Epithelial cell of proximal tubule (primary cell): ENCODE measurements at places on chromosomes 12 and 14. TPM values are rescaled to one million over a fixed set of nuclear protein-coding genes. Genes with fewer than 3 reads are reported as not detected.

The RIN3 gene
- 4.0 and 7.4 TPM in 2 replicates for total RNA-seq

The GPR137C gene
- total RNA-seq, result 1.1 and 1.7 TPM in 2 replicates

The PARP2 gene
- total RNA-seq, result 23.1 and 26.1 TPM in 2 replicates

The CHPT1 gene
- total RNA-seq, result 17.6 and 40.1 TPM in 2 replicates

The MYBPC1 gene
- total RNA-seq, result not detected in 2 replicates

The RNASE11 gene
- not detected in 2 replicates for total RNA-seq

The HOXC11 gene
- 0.51 and 1.0 TPM in 2 replicates for total RNA-seq

The DPF3 gene
- 0.86 and 0.94 TPM in 2 replicates for total RNA-seq

The NEK9 gene
- 10.9 and 17.3 TPM in 2 replicates for total RNA-seq

The RASSF3 gene
- 14.9 and 15.4 TPM in 2 replicates for total RNA-seq

The PPP1R36 gene
- 0.12 and 1.8 TPM in 2 replicates for total RNA-seq

The FANCM gene
- total RNA-seq, result 3.9 and 11.7 TPM in 2 replicates

The PTGER2 gene
- total RNA-seq, result 2.2 TPM in 2 replicates

The GPR84 gene
- not detected in 2 replicates for total RNA-seq

The RAD9B gene
- total RNA-seq, result 0.22 TPM in 1 of 2 replicates, not detected in the other

The FAM222A gene
- 0.52 and 2.7 TPM in 2 replicates for total RNA-seq

The PA2G4 gene
- 230 and 332 TPM in 2 replicates for total RNA-seq

The FOXN4 gene
- not detected in 2 replicates for total RNA-seq

The IRAK4 gene
- 9.7 and 11.3 TPM in 2 replicates for total RNA-seq

The KLRC3 gene
- total RNA-seq, result not detected in 2 replicates

The PLEKHD1 gene
- total RNA-seq, result under 0.01 and 0.07 TPM in 2 replicates

The TAS2R19 gene
- total RNA-seq, result not detected in 2 replicates

The SYNE3 gene
- total RNA-seq, result 0.07 TPM in 1 of 2 replicates, not detected in the other

The SPIC gene
- not detected in 2 replicates for total RNA-seq

The ITGB7 gene
- total RNA-seq, result 0.46 and 3.3 TPM in 2 replicates

The MMP14 gene
- total RNA-seq, result 224 and 227 TPM in 2 replicates

The POLR3B gene
- total RNA-seq, result 8.6 and 9.5 TPM in 2 replicates

The FOXM1 gene
- 36.8 and 67.8 TPM in 2 replicates for total RNA-seq

The NTF3 gene
- total RNA-seq, result 1.9 and 2.1 TPM in 2 replicates

The FGF23 gene
- not detected in 2 replicates for total RNA-seq

The SERPINA12 gene
- not detected in 2 replicates for total RNA-seq

The GNPNAT1 gene
- 35.6 and 40.9 TPM in 2 replicates for total RNA-seq

The MDGA2 gene
- total RNA-seq, result 0.07 and 0.23 TPM in 2 replicates

The SLC15A5 gene
- total RNA-seq, result not detected in 2 replicates

The OSBPL8 gene
- total RNA-seq, result 38.8 and 46.5 TPM in 2 replicates

The TAS2R31 gene
- 0.65 TPM in 1 of 2 replicates, not detected in the other for total RNA-seq

The IGF1 gene
- 0.06 TPM in 1 of 2 replicates, not detected in the other for total RNA-seq
